ENCODE measurements at places on chromosomes 4 and X. TPM values are rescaled to one million over a fixed set of nuclear protein-coding genes. Genes with fewer than 3 reads are reported as not detected.

DNA sequence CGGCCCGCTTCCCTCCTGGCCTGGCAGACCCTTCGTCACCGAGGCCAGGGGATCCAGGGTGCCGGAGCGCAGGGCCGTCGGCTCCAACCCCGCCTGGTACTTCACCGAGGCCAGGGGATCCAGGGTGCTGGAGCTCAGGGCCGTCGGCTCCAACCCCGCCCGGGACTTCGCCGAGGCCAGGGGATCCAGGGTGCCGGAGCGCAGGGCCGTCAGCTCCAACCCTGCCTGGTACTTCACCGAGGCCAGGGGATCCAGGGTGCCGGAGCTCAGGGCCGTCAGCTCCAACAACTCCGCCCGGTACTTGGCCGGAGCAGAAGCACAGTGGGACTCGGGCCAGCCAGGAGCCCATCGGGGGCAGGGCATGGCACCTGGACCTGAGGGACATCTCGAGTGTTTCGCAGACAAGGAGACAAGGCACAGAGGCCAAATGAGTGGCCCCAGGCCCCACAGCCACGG lies 85.1 kb downstream of the FAM53A start:
- ATAC-seq = no peak

DNA sequence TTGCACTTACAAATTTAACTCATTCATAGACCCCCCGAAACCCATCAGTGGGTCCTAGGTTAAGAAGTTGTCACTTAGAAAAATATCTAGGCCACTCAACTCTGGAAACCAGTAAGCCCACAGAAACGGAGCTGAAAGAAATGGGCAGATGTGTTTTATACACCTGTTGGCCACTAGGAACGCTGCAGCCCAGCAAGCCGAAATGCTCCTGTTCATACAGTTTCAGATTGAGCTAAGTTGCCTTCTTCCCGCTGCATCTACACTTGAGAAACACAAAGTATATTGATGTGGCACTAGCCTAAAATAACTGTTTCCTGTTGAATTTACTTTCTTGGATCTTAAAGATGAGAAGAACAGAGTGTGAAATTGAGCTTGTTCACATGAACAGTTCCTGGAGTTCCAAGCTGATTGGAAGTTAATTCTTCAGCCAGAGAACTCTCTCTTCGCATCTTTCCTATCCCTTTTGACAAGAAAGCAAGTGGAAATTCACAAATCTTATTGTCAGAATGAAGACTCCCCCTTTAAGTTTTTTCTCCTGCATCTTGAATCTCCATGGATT lies 174.1 kb downstream of the RBMX2 start:
- ATAC-seq = no peak

GRCh38 chr4:3862640-3863420 lies 96.6 kb downstream of the ADRA2C start:
- no peak for ATAC-seq

LRCH2 gene
- 0.12 TPM for total RNA-seq

- ATAC-seq = no peak
These were observed 162.5 kb upstream of the GALNT7 start for GRCh38 chr4:173005912-173006633.

PPEF1 gene
- total RNA-seq = not detected

DNA sequence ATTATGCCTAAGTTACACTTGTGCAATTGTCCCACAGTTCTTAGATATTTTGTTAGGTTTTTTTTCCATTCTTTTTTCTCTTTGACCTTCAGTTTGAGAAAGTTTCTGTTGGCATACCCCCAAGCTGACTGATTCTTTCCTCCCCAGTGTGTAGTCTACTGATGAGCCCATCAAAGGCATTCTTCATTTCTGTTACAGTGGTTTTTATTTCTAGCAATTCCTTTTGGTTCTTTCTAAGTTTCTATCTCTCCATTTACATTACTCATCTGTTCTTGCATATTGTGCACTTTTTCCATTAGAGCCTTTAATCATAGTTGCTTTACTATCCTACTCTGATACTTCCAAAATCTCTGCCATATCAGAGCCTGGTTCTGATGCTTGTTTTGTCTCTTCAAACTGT lies 31.9 kb downstream of the CASP6 start:
- ATAC-seq = no peak

DNA sequence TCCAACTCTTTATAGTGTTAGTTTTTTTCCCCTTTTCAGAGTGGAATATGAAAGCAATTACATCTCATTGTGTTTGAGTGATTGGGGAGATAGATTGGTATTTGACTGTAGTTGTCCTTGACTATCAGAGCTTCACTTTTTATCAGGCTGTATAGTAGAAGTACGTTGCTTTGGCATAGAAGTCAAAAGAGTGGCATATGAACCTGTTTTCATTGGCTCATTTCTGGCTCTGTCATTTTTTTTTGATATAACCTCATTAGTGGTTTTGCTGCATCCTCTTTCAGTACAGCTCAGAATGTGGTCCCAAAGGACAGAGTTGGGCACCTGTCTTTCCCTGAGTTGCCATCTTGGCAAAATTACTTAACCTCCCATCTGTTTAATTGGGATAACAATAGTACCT lies 1.4 kb downstream of the TMA16 start:
- ATAC-seq = no peak

NWD2 gene
- total RNA-seq = 0.08 TPM

- ATAC-seq = no peak
These were observed 38.8 kb downstream of the CLCN3 start for GRCh38 chr4:169658975-169659715.

DNA sequence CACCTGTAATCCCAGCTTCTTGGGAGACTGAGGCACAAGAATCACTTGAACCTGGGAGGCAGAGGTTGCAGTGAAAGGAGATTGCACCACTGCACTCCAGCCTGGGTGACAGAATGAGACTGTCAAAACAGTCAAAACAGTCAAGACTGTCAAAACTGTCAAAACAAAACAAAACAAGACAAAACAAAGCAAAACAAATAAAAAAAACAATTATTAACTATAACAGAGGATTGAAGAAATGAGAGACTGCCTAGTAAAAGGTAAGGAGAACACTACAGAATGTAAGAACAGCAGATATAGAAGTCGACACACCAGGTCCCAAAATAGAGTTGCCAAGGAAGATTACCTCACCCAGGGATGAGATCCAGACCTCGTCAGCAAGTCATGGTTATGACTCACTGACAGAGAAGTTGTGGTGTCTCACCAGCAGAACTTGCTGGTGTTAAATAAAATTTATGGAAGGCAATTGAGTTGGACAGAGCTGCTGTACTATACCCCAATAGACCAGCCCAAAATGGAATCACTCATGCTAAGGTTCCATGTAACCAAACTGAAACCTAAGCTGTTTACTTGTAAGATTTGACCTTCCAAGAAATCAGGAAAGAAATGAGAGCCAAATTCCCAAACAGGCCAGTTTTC lies 32.1 kb upstream of the GK start:
- ATAC-seq = peak; percentile 87

BDH2 gene
- 17.1 TPM for total RNA-seq

DNA sequence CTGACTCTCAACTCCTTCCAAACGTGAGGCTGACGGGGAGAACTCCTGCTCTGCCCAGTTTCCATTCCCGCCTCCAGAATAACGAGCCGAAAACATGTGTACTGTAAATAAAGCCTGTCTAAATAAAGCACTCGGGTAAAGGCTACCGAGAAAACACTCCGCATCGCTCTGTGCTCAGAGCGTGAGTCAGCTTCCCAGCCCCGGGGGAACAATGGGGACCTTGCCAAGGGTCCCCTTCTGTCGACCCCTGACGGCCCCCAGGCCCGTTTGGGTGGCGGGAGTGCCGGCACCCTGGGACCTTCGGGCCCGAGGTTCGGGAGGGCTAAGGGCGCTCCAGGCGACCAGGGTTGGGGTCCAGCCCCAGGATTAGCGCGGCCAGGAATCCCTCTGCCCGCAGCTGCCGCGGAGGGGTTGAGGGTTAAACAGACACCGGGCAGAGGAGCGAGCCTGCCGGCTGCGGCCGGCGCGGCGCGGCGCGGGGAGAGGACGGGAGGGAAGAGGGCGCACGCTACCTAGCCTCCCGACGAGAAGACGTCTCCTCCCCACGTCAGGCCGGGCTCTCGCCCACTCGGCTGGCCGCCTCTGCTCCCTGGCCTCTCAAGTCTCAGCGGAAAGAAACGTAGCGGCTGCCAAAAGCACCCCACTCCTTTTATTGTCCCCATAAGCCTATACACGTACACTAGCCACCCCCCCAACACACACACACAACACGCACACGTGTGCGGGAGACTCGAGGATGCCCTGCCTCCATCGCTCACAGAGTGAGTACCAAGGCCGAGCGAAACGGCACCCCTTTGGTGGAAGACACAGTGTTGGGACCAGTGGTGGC lies 85.5 kb downstream of the BCOR start:
- peak; percentile 7 for ATAC-seq

- ATAC-seq = no peak
These were observed 141.3 kb downstream of the CBR4 start for GRCh38 chr4:168868802-168869201.

DNA sequence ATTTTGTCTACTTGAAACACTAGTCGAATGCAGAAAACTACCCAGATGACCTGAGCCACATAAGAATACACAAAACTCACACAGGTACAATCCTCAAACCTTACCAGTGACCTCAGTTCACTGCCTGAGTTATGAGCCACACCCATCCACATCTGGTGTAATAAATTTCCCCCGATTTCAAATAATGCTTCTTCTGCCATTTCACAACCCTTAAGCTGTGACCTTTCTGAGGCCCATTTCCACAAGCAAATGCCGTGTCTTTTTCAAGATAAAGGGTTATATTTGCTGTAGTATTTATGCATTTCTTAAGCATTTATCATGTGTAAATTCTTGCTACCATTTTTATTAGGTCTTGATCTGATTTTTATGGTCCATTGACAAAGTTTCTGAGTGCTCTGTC lies 1.8 kb upstream of the ARHGEF38 start:
- ATAC-seq = no peak

GRCh38 chr4:88033309-88033708 lies 25.9 kb downstream of the PKD2 start:
- ATAC-seq = peak; percentile 66

GRCh38 chrX:124125471-124125870 lies 164.0 kb downstream of the STAG2 start:
- no peak for ATAC-seq

DNA sequence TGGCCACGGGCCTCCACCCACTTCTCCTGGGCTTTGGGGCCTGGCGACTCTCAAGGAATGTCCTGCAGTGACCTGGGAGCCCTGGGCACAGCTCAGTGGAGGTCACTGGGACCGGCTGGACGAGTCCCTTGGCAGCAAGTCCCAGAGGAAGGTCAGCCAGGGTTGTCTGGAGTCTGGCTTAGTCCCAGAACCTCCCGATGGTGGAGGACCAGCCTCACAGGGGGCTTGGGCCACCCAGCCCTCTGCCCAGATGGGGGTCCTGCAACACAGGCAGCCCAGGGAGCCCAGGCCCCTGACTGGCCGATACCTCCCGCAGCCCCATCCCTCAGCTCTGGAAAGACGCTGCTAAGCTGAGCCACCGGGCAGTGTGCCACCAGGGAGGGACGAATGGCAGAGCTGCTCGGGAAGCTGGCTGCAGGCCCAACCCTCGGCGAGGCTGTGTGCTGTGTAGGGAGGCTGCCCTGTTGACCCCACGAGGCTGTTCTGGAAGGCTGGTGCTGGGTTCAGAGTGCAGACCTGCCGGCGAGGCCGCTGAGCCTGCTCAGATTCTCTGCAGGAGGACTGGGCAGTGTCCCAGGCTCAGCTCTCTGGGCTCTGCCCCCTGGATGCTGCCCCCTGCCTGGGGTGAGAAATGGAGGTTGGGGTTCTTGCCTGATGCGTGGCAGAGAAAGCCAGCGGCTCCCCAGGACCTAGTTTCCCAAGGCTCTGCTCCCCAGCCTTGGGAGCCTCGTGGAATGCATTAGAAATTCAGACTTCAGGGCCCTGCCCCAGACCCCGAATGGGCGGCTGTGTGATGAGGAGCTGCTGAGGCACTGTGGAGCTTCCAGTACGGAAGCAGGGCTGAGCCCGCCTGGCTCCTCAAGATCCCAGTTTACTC lies 61.7 kb downstream of the ADRA2C start:
- peak; percentile 48 for ATAC-seq

DNA sequence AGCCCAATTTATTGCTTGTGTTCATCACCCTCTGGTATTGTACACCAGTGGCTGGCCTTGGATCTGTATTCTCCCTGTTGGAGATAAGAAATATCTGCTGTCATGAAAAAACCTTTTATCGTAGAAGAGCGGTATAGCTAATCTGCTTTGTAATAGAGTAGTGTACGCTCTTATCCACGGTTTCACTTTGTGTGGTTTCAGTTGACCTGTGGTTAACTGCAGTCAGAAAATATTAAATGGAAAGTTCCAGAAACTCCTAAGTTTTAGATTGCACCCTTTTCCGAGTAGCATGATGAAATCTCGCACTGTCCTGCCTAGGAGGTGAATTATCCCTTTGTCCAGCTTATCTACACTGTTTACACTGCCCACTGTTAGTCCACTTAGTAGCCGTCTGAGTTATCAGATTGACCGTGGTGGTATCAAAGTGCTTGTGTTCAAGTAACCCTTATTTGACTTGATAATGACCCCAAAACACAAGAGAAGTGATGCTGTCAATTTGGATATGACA lies 42.4 kb downstream of the KDM6A start:
- ATAC-seq = no peak

DNA sequence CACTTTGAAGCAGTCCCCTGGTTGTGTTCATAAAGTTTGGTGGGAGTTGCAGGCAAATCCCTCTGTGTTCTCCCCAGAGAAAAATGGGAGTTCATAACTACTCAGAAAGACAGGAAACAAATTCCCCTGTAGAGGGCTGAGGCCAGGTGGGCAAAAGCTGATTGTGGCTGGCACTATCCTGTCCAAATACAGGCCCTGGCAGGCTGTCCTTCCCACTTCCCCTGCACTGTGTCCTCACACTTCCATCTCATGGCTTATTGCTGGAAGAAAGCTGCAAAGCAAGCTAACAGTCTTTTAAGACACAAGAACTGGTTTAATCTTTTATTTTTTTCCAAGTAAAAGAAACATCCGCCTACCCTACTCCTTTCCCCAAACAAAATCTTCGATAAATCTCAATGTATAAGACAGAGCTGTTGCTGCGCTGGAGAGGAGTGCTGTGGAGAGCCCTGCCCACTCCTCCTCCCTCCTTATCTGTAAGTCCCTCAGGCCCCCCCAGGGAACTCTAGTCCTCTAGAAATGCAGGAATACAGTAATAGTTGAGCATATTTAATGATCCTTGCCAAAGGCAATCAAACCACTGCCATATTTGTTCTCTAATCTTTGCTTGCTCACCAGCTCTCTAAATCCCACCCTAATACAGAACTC lies 14.0 kb downstream of the TAPT1 start:
- ATAC-seq = no peak

DNA sequence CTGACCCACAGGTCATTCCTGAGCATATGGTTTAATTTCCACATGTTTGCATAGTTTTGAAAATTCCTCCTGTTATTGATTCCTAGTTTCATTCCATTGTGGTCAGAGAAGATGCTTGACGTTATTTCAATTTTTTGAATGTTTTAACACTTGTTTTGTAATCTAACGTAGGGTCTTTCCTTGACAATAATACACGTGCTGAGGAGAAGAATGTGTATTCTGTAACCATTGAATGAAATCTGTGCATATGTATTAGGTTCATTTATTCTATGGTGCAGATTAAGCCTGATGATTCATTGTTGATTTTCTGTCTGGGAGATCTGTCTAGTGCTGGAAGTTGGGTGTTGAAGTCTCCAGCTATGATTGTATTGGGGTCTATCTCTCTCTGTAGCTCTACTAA lies 486.4 kb upstream of the RPS6KA3 start:
- no peak for ATAC-seq
